ENCODE measurements at places on chromosomes 2 and 18.

GRCh38 chr2:47038656-47039488 is 116.2 kb downstream of the STPG4 start:
- no peak for DNase-seq

GRCh38 chr2:85921659-85922058 is 32.9 kb upstream of the ST3GAL5 start:
- no peak for DNase-seq

GRCh38 chr2:207274530-207275189 is 108.9 kb upstream of the KLF7 start:
- no peak for DNase-seq

- DNase-seq = no peak
Measured at GRCh38 chr2:61969376-61969775, 63.9 kb downstream of the COMMD1 start.

All from anterior cingulate cortex (tissue), 58 donors.